ENCODE measurements at places on chromosomes 3 and 15.
A peak's percentile ranks its signal among the peaks of the same experiment; 100 is the strongest.

DNA sequence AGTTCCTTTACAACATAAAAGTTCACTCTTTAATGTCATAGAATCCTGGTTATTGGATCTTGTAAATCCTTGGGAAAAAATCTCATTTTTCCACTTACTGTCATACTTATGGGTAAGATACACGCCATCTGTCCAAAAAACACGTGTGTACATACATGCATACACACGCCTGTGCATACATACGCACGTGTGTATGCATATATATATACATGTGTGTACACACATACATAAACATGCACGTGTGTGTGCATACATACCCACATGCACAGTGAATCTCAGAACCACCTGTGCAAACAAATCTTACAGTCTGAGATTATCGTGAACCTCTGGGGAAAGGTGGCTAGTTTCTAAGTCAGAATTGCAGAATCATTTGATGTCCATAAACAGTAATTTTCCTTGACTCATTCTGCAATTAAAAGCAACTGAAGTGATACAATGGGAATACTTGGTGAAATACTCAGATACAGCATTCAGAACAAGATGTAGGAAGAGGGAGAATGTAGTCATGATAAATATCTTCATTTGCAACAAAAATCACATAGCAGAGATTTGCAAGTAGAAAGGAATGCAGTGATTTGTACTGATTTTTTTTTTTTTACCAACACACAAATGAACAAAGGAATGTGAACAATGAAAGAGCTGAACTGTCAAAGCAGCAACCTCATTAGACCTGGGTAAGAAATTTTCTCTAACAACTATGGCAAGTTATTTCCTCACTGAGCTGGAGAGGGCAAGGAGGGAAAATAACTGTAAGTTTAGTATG lies 160.6 kb upstream of the POU1F1 start:
- DNase-seq = peak; percentile 59

- DNase-seq = no peak
These were observed 1554.9 kb upstream of the CADM2 start for GRCh38 chr3:83403927-83404326.

DNA sequence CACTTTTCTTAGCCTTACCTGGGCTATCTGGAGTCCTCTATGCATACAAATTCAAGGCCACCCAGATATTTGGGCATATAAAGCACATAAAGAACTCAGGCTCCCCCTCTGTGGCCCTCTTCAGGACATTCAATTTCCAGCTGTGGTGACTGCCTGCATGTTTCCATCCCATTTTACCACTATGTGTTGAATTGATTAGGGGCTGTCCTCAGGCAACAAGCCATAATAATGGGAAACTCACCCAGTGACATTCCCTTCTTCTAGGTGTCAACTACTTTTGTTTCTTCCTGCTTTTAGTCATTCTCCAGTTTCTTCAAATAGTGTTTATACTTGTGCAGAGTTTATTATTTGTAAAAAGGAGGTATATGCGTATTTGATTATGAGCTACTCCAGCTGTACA lies 18.0 kb downstream of the NRG4 start:
- no peak for DNase-seq

DNA sequence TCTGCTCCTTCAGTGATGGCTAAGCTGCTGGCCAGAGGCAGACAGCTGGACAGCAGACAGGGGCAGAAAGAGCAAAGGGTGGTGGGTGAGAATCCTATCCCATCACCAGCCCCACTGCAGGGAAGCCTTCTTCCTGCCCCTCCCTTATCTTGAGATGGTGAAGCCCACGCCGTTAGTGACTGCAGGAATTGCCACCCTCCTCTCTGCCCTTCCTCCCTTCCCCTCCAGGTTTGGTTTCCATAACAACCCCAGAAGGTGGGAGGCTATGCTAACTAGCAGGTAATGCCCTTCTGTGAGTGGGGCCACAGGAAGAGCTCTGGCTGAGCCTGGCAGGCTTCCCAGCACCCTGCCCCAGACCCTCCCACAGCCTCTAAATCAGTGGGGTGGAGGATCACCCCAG lies 32.8 kb downstream of the SCN5A start:
- DNase-seq = no peak

GRCh38 chr15:68821190-68821840 lies 620 bp upstream of the ANP32A start:
- DNase-seq = no peak

DNA sequence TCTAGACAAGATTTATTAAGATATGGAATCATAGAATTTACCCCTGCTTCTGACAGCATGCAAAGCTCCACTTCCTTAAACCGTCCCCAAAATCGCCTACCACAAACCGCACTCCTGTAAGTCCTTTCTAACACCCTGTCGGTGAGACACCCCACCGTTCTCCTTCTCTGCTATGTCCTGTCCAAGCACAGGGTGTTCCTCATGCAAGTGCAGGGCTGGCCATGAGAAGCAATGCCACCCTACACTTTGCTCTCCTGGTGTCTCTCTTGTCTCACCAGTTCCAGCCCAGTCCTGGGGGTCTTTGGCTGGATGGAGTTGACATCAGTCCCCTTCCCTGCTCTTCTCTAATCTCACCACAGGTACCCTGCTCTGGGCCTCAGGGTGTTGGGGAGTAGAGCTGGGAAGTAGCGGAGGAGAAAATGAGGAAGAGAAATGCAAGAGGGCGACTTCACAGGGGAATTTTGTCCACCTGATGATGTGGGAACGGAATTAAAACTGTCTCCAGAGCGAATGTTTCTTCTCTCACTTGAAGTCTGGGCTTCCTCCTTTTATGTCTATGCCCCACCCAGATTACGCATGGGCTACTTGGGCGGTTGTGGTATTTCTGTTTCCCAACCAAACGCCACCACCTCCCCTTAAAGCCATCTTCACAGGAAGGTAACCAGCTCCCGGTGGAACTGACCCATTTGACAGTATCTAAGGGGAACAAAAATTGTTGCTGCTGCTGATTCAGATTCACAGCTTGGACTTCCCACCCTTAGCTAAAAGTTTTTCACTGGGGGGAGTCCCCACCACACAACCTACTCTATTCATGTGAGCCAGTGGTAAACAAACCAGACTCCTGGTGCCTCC lies 49.9 kb downstream of the CASR start:
- DNase-seq = no peak

DNA sequence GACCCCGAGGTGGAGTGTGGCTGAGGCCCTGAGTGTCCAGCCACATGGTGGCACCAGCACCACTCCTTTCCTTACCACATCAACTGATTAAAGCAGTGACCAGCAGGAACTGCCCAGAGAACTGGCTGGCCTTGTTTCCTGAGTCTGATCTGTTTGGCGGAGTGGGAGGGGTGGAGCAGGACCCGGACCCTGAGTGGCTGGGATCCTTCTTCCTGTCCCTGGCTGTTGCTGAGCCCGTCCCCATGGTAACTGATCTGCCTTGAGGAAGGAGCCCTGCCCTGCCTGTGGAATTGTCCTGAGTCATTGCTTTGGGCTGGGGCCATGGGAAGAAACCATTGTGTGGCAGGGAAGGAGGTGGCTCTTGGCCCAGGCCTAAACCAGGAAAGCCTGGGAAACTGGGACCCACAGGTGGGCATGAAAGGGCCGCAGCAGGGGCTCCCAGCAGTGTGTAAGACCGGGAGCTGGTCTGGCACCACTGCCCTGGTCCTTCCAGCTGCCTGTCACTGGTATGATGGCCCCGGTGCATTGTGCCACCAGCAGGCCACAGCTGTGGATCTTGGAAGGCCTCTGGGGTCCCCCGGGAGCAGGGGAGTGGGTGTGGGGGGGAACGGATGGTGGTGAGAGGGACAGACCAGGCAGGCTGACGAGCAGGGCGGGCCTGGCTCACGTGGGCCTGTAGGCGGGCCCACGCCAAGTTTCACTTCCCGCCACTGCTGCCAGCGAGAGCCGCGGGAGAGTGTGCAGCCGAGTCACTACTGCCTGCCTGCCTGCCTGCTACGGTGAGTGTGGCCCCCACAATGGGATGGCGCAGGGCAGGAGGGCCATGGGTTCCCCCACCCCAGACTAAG lies 19.2 kb downstream of the ATRIP start:
- peak; percentile 100 for DNase-seq

- DNase-seq = no peak
These were observed 123.1 kb downstream of the SMAD6 start for GRCh38 chr15:66825139-66825538.

GRCh38 chr3:87203809-87204208 lies 23.3 kb upstream of the CHMP2B start:
- no peak for DNase-seq

- no peak for DNase-seq
These were observed 80.5 kb downstream of the TOP2B start for GRCh38 chr3:25584011-25584789.

GRCh38 chr3:152719264-152719663 lies 115.7 kb upstream of the P2RY1 start:
- DNase-seq = peak; percentile 25

DNA sequence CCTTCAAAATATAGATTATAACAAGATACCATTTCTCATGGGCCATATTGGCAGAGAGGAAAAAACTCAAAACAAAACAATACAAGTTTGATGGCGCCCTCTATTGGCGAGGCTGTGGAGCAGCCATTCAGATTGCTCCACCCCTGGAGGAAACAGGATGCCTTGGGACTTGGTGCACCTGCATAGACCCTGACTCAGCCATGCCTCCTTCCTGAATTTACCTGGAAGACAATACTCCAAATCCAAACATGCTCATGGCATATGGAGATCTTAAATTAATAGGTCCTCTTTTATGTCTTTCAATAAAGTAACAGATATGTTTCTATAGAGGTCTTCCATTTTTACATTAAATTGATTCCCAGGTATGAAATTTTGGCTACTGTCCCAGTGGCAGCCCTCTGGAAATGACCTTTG lies 90.0 kb downstream of the APBA2 start:
- DNase-seq = peak; percentile 72

DNA sequence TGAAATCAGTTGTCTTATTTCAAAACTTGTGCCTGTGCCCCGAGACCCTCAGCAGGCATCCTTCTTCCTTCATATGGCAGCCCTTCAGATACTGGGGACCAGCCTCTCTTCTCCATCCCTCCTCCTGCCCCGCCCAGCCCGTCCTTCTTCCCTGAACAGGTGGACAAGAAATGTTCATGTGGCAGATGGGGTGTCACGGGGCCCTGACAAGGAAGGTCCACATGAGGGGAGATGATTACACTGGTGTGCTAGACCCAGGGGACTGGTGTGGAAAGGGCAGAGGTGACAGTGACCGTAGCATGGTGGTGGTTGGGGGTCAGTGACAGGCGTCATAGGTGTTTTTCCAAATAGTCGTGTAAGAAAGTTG lies 150.9 kb downstream of the CHDH start:
- DNase-seq = no peak

DNA sequence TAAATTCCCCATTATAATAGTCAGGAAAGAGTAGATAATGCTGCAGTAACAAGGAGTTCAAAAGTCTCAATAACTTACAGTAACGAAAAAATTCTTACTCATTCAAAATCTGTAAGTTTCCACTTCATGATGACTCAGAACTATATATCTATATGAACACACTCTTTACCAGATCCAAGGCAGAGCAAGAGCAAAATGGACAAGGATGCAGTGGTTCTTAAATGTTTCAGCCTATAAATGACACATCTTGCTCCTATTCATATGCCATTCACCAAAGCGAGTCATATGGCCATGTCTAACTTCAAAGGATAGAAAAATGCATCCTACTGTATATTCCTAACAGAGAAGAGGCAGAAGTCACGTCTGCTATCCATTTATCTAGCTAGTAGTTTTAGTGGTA lies 787.7 kb downstream of the NAALADL2 start:
- no peak for DNase-seq

GRCh38 chr3:42745291-42745745 lies 27.7 kb downstream of the CCDC13 start:
- DNase-seq = no peak

DNA sequence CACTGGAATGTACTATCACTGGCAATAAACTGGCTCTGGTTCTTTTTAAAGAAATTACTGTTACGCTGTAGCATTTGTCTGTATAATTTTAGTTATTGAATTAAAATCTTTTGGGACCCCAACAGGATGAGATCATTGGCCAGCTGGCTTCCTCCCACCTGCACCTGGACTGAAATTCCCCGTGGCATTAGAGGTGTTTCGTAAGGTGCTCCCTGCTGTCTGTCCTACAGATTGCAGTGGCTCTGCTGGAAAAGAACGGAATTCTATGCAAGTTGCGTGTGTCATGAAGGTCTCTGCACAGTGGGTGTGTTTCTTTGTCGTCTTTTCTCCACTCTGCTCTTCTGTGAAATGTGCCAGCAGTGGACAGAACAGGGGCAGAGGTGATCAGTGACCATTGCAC lies 383.4 kb downstream of the PTPRG start:
- no peak for DNase-seq

DNA sequence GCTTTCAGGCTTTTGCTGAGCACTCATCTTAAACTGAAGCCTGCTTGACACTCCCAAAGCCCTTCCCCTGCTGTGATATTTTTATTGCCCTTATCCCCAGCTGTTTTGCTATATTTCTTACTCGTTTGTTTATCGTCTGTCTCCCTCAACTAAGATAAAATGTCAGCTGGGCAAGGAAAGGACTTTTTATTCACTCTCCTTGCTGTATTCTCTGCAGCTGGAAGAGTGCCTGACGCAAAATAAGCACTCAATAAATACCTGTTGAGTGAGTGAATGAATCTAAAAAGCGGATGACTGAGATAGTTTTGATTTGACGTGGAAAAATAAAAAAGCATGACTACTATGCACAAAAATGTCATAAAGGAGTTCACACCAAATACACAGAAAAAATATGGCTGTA lies 84.8 kb upstream of the POMGNT2 start:
- DNase-seq = no peak

GRCh38 chr3:196227629-196228493 lies 11.5 kb downstream of the SLC51A start:
- no peak for DNase-seq

GRCh38 chr3:57637391-57637790 lies 40.2 kb upstream of the ARF4 start:
- no peak for DNase-seq

Measured in kidney tubule cell (primary cell).